ENCODE measurements at places on chromosomes 12 and 14.

- no peak for DNase-seq
These were observed 248.7 kb upstream of the EGLN3 start for GRCh38 chr14:34199585-34199984.

GRCh38 chr14:92236243-92236900, 86.6 kb upstream of the SLC24A4 start:
- no peak for DNase-seq

DNA sequence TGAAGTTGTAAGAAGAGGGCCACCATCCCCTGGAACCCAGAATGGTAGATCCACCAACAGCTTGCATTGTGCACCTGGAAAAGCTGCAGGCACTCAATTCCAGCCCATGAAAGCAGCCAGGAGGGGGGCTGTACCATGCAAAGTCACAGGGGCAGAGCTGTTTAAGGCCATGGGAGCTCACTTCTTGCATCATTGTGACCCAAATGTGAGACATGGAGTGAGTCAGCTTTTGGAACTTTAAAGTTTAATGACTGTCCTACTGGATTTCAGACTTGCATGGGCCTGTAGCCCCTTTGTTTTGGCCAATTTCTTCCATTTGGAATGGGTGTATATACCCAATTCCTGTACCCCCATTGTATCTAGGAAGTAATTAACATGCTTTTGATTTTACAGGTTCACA, 50.8 kb downstream of the SLC16A7 start:
- DNase-seq = no peak

- DNase-seq = no peak
These were observed 17.6 kb upstream of the OR10AD1 start for GRCh38 chr12:48220701-48221100.

Measured in NCI-H446 treated with DMSO at 0.1 percent for 48 hours (cell line).